ENCODE measurements at places on chromosomes 2 and 18. TPM values are rescaled to one million over a fixed set of nuclear protein-coding genes. Genes with fewer than 3 reads are reported as not detected.

The SERPINB3 gene
- not detected for total RNA-seq

The CFC1 gene
- not detected for total RNA-seq

GRCh38 chr18:44838971-44839666 lies 158.4 kb downstream of the SETBP1 start:
- ATAC-seq: peak; percentile 96
- H3K27me3 ChIP-seq: no peaks in the 10 kb centered on the region
- peak overlapping the region; percentile 17 for H3K4me3 ChIP-seq
- peaks cover 9% of the 10 kb centered on the region for H3K4me1 ChIP-seq

DNA sequence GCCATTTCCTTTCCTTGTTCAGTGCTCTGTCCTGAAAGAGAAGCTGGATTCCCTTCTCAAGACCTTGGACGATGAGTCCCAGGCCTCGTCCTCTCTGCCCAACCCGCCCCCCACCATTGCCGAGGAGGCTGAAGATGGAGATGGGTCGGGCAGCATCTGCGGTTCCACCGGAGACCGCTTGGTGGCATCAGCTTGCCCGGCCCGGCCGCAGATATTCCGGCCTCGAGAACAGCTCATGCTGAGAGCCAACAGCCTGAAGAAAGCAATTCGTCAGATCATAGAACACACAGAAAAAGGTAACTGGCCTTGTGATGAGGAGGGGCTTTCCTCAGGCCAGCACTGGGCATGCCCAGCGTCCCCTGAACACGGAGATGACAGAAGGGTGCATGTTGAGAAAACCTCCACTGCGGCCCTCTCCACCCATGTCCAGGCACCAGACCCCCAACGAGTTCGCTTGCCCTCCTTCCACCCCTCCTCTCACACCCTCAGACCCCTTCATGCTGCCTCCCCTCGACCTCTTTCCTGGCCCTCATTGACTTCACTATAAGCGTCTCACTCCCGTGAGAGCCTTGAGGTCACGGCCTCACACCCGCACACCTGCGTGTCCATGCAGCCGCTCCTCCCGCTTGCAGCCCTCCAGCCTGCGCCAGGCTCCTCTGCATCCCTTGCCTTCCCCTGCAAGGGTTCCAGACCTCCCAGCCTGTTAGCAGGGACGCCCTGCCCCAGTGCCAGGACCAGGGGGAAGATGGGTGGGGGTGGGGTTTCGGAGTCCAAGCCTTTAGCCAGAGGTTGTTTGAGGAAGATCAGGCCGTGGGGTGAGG lies 95.0 kb downstream of the DGKD start:
- H3K4me1 ChIP-seq: peaks cover 4% of the 10 kb centered on the region
- H3K4me3 ChIP-seq: no peak overlapping the region

The C2orf78 gene
- total RNA-seq: not detected

- peak; percentile 75 for ATAC-seq
- H3K27me3 ChIP-seq: no peaks in the 10 kb centered on the region
- no peaks in the 10 kb centered on the region for H3K36me3 ChIP-seq
- H3K4me3 ChIP-seq: peak overlapping the region; percentile 83
Observed at GRCh38 chr2:95074663-95075439, 46.8 kb downstream of the MRPS5 start.

DNA sequence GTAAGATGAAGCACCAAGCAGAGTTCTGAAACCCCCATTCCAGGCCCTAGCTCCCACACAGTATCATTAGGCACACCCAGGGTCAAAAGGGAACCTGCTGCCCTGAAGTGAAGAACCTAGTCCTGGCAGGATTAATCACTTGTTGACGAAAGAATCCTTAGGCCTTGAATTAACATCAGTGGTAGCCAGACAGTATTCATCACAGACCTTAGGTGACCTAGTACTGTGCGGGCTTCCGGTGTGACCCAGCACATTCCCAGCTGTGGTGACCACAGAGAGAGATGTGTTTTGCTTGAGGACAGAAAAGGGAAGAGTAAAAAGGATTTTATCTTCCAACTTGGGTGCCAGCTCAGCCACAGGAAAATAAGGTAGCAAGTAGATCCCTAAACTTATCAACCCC lies 1071.4 kb upstream of the FAM98A start:
- no peaks in the 10 kb centered on the region for H3K36me3 ChIP-seq
- no peaks in the 10 kb centered on the region for H3K4me1 ChIP-seq
- no peak overlapping the region for H3K27ac ChIP-seq
- H3K4me3 ChIP-seq: no peak overlapping the region
- no peak for ATAC-seq
- H3K27me3 ChIP-seq: no peaks in the 10 kb centered on the region

DNA sequence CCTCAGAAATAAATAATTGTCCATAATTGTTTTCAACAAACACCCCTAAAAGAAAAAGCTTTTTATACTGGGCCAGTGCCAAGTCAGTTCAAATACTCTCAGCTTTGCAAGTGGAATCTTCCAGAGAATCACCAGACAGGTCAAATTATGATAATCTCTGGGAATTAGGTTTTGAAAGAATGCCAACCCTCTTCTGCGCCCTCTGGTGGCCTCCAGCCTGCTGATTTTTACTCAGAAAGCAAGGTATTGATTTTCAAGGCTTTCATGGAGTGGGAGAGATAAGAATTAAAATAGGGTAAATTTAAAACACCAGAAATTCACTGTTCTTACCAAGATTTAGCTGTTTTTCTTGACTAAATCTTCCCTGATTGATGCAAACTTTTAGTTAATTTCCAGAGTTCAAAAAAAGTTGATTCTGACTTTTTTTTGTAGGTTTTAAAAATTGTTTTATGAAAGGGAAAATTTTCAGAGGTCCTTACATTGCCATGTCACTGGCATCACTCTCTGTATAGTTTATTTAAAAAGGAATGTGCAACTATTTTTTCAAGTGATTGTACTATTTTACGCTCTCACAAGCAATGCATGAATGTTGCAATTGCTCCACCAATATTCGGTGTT lies 282.9 kb upstream of the TNP1 start:
- H3K36me3 ChIP-seq: no peaks in the 10 kb centered on the region
- H3K4me1 ChIP-seq: no peaks in the 10 kb centered on the region
- no peak overlapping the region for H3K27ac ChIP-seq

The GLI2 gene
- not detected for total RNA-seq

GRCh38 chr2:100242891-100243619 lies 79.2 kb downstream of the LONRF2 start:
- peaks cover 6% of the 10 kb centered on the region for H3K4me1 ChIP-seq
- no peaks in the 10 kb centered on the region for H3K36me3 ChIP-seq
- peaks cover 10% of the 10 kb centered on the region for H3K27me3 ChIP-seq
- H3K4me3 ChIP-seq: no peak overlapping the region
- peak; percentile 43 for ATAC-seq

DNA sequence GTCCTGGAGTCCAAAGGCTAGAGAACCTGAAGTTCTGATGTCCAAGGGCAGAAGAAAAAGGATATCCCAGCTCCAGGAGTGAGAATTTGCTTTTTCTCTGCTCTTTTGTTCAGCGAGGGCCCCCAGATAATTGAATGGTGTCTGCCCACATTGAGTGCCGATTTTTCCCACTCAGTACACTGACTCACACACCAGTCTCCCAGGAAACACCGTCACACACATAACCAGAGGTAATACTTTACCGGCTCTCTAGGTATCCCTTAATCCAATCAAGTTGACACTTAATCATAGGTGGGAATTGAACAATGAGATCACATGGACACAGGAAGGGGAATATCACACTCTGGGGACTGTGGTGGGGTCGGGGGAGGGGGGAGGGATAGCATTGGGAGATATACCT lies 161.5 kb downstream of the WDR7 start:
- ATAC-seq: no peak
- H3K4me3 ChIP-seq: no peak overlapping the region
- peaks cover 3% of the 10 kb centered on the region for H3K4me1 ChIP-seq
- no peaks in the 10 kb centered on the region for H3K27me3 ChIP-seq

DNA sequence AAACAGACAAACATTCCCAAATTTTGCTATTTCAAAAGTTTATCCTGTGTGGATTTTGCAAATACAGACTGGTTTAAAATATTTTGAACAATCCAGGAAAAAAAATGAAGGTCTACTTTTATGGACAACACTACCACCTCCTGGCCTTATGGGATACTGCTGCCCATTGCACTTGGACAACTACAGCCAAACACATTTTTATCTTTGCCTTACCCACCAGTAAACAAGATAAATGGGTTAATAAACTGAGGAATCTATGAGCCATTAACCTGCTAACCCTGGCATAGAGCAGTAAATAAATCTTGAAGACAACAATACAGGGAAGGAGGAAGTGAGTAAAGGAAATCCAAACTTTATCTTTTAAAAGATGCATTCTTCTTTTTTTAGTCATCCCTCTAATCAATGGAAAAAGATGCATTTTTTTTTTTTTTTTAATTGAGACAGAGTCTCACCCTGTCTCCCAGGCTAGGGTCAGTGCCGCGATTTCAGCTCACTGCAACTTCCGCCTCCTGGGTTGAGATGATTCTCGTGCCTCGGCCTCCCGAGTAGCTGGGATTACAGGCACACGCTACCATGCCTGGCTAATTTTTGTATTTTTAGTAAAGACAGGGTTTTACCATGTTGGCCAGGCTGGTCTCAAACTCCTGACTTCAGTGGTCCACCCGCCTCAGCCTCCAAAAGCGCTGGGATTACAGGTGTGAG lies 2.1 kb upstream of the SPIRE1 start:
- peaks cover 7% of the 10 kb centered on the region for H3K4me1 ChIP-seq
- H3K27me3 ChIP-seq: no peaks in the 10 kb centered on the region
- no peak overlapping the region for H3K4me3 ChIP-seq
- no peak overlapping the region for H3K27ac ChIP-seq

The KIAA2012 gene
- not detected for total RNA-seq

The DSG4 gene
- not detected for total RNA-seq

DNA sequence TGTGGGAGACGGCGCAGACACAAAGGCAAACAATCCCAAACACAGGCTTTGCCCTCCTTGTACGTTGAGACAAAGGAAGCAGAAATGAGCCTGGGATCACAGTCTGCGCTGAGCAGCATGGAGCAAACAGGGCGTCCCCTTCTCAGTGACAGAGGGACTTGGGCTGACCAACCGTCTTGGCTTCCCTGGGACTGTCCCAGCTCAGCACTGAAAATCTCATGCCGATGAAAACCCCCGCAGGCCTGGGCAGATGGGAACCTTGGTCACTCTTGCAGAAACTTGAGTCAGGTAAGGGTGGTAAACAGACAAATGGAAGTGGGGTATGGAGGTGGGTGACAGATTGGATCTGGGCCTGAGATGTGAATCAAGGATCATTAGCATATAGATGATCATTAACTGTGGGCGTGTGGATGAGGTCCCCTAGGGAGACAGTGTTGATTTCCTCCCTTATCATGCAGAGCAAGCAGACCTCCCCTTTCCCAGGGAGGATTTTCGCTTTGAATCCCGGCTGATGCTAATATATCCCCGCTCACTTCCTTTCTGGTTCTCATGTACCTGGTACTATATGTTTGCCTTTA lies 19.1 kb upstream of the SH3BP4 start:
- no peak overlapping the region for H3K4me3 ChIP-seq
- no peaks in the 10 kb centered on the region for H3K36me3 ChIP-seq
- peaks cover 19% of the 10 kb centered on the region for H3K27me3 ChIP-seq

- H3K27me3 ChIP-seq: peaks cover 14% of the 10 kb centered on the region
- H3K4me1 ChIP-seq: no peaks in the 10 kb centered on the region
- ATAC-seq: no peak
- no peak overlapping the region for H3K27ac ChIP-seq
- no peaks in the 10 kb centered on the region for H3K36me3 ChIP-seq
Observed at GRCh38 chr18:23784832-23785245, 95.6 kb downstream of the LAMA3 start.

The C2orf80 gene
- total RNA-seq: not detected
